ENCODE measurements at places on chromosomes 7 and 10.

- DNase-seq, result no peak
These were observed 67.0 kb downstream of the WDR37 start for GRCh38 chr10:1123198-1123597.

DNA sequence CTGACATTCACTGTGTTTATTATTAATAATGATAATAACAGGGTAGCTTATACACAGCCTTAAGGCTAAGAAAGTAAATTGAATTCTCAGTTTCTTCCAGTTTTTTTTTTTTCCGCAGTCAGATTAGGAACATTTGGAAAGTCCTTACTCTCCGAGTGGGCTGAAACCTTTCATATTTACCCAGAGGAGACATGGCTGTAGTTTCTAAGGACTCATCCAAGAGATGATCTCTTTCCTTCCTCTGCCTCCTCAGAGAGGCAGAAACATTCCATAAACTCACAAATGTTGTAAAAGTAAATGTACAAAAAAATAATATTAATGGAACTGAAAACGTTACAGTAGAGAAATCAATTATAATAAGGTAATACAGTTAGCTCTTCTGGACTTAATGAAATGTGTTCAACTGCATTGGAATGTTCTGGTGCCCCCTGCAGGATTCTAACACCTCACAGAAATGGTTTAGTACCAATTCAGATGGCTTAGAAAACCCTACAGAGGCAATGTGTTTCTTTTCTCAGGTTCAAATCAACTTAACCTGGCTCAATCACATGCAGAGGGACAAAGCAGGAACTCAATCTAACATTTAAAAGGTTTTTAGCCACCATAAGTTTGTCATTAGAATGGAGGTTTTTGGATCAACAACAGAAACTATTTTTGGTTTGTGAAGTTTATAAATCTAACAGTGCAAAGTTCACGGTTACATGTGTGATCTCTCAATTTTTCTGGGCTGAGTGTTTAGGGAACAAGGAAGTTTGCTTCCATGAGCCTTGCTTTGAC lies 71.7 kb downstream of the ICA1 start:
- peak; percentile 32 for DNase-seq

- no peak for DNase-seq
These were observed 242.8 kb upstream of the TMEM72 start for GRCh38 chr10:44668336-44668735.

GRCh38 chr10:73647211-73647874 lies 6.1 kb upstream of the MYOZ1 start:
- no peak for DNase-seq

All from stimulated activated CD4-positive, alpha-beta T cell treated with anti-CD3 and anti-CD28 coated beads, Interleukin-1b, Interleukin-23, amount 100 ng/mL, for 24 hours (primary cell).